Sigmoid colon (tissue), 7 donors: ENCODE measurements at places on chromosomes 16 and 17. TPM values are rescaled to one million over a fixed set of nuclear protein-coding genes. Genes with fewer than 3 reads are reported as not detected.

DNA sequence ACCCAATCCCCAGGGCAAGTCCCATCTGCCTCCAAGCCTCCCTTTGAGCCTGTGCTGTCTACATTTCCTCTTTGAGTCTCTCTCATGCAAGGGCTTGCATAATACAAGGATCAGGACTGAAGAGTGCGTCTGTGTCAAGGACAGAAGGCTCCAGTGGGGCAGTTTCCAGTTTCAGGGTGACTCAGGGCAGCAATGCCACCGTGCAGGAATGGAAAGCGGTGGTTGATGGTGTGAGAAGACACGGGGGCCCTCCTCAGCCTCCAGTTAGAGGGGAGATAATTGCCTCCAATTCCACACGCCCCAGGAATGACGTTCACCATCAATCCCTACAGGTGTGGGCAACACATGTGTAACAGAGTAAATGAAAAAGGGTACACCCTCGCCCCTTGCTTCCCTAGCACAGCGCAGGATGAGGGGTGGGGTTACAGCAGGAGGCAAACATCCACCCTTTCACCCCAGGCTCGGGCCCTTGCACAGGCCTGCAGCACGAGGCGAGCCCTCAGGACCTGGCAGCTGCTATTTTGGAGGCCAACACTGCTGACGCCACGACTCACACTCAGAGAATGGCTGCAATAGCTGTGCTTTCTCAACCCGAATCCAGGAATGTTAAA, 24.8 kb upstream of the SLC25A19 start:
- peak; percentile 75 for DNase-seq

Gene PPP1R1B
- polyA plus RNA-seq = 280 TPM

Gene KCNJ16
- polyA plus RNA-seq = not detected

DNA sequence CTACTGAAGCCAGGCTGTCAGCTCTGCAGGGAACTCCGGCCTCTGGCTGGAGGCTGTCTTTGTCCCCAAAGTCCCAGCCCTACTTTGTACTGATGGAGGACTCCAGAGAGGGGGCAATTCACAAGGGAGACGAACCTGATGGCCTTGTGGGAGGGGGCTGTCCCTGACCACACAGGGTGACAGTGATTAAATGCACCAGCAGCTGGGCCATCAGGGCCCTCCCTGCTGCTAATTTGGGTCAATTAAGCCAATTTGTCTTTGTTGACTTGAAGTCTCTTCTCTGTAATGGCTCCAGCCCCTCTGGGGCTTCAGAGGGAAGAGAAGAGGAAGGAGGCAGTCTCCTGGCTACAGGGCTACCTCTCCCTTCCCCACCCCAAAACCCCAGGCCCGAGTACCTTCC, 22.0 kb downstream of the TMEM132E start:
- no peak for DNase-seq

Gene DNAH9
- polyA plus RNA-seq = 0.16 TPM

DNA sequence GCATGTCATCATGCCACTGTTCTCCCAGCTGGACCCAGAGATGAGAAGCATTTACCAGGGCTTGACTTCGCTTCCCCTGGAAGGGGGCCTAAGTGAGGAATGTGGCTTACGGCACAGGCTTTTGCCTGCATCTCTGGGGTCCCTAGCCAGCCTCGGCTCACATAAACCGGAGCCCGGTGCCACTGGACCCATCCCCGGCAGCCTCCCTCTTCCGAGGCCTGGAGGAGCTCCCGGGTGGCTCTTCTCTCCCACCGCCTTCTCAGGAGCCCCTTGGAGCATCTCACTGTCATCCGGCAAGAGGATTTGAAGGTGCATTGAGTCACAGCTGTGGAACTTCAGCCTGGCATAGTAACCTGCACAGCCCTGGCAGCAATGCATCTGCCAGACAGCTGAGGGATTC, 29.9 kb upstream of the TBX2 start:
- DNase-seq = no peak

Gene NARF
- polyA plus RNA-seq = 29.4 TPM

DNA sequence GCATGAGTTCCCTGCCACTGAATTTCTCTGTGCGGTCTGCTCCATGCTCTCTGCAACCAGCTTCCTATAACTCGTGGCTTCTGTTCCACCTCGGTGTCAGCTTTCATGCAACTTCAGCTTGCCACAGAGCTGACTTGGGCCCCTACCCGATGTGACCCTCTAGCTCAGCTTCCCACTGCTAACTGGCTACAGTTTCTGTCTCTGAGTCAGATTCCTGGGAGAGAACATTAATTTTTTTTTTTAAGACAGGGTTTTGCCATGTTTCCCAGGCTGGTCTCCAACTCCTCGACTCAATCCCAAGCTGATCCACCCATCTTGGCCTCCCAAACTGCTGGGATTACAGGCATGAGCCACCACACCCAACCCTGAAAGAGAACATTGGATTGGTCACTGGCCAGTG, 35.5 kb upstream of the PSMD7 start:
- DNase-seq = no peak

DNA sequence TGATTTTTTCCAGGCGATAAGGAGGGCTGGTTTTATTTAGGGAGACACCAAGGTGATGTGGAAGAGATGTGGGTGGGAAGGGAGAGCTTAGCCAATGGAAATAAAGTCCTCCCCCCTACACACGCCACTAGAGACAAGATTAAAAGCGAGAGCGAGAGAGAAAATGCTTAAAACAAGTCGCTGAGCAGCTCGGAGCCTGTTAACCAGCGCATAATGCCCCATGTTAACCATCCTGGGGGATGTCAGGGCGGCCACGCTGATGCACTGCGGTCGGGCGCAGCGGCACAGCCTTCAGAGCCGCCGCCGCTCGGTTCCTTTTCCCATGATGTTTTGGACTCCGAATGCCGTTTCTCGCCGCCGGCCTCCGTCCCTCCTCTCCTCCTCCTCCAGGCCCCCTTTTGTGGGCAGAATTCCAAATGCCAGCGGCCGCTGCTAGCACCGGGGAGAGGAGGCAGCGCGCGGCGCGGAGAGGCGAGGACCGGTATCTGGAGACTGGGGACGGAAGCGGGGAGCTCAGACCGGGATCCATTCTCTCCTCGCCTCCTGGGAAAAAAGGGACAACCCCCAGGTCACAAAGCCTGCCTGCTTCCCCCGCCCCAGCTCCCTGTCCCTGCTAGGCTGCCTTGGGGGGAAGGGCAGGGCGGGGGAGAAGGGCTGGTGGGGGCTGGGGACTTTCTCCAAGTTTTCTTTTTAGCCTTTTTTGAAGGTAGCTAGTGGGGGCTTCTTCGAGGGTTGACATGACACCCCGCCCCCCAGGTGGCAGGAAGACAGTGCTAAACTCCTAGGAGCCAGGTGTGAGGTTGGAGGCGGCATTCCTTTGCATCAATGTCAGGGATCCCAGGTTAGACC, 98.1 kb upstream of the CCL2 start:
- no peak for DNase-seq

GRCh38 chr17:50149417-50150353, 792 bp downstream of the PPP1R9B start:
- peak; percentile 80 for DNase-seq

DNA sequence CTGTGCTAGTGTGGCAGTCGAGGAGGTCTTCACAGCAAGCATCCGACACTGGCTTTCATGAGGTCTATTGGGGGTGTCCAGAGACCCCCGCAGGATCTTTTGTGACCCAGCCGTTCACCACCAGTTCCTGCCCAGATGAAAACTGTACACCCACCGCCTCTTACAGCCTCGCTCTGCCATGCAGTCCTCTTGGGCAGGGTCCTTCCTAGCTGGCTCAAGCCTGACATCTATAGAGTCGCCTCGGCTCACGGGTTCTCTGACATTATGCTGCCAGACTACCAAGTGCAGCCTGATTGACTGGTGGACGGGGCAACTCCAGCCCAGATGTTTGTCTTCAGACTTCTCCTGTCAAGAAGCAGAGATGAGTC, 14.6 kb upstream of the CLEC10A start:
- no peak for DNase-seq

DNA sequence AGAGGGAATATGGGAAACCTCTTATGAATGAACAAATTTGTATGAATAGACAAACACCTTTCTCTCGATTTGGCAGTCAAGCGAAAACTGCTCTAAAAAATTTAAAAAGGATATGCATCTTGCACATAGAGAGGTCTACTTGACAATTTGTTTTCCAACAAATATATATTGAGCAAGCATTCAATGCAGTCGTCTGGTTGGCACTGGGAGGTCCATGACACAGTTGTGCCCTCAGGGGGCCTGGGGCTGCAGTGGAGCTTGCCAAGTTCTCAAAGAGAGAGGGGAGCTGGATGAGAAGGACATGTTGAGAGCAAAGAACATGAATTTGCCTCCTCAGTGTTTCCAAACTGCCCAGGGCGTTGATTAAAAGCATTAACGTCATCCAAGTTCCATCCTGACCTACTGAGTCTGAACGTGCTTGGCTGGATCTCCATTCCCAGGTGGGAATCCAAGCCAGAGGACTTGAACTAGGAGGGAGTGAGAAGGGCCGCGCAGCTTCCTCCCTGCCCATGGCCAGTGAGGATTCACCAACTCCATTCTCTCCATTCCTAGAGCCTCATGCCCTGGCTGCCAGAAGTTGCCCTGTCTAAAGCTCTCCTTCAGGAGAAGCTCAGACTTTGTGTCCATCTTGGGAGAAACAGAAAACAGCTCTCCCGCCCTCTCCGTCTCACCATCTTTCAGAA, 24.5 kb downstream of the TBX2 start:
- DNase-seq = no peak
